Eye (tissue), 1 donor: ENCODE measurements at places on chromosomes 16 and 17.

GRCh38 chr17:63682441-63682840 lies 17.5 kb downstream of the LIMD2 start:
- DNase-seq: no peak

- DNase-seq: no peak
Measured at GRCh38 chr16:86293906-86294305, 216.4 kb upstream of the FOXF1 start.

- no peak for DNase-seq
Measured at GRCh38 chr17:8384801-8385378, 1.9 kb upstream of the RPL26 start.

DNA sequence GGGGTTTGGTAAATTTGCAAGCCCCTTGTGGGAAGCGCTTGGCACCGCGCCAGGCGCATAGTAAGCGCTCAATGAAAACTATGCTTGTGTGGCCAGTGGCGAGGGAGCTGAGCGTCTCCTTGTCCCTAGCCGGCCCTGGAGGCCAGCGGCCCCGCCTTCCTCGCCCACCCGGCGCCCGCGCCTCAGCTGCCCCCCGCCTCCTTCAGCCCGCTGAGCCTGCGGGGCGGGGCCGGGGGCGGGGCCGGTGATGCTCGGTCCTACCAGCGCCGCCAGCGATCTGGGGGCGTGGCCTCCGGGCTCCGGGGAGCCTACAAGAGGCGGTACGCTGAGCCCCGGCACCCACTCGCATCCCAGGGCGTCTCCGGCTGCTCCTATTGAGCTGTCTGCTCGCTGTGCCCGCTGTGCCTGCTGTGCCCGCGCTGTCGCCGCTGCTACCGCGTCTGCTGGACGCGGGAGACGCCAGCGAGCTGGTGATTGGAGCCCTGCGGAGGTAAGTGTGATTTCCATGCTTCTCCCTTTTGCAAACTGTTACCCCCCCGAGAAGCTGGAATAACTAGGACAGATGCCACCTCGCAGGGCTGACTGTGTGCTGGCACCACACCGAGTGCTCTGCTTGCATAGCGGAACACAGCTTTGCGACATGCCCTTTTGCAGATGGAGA lies at the start of gene CRISPLD2:
Gene CRISPLD2 (plus strand): TSS at position 342 of the 661 bp plus-strand sequence. CDS start 18,511 bp downstream, outside the sequence.
- peak; percentile 97 for DNase-seq

DNA sequence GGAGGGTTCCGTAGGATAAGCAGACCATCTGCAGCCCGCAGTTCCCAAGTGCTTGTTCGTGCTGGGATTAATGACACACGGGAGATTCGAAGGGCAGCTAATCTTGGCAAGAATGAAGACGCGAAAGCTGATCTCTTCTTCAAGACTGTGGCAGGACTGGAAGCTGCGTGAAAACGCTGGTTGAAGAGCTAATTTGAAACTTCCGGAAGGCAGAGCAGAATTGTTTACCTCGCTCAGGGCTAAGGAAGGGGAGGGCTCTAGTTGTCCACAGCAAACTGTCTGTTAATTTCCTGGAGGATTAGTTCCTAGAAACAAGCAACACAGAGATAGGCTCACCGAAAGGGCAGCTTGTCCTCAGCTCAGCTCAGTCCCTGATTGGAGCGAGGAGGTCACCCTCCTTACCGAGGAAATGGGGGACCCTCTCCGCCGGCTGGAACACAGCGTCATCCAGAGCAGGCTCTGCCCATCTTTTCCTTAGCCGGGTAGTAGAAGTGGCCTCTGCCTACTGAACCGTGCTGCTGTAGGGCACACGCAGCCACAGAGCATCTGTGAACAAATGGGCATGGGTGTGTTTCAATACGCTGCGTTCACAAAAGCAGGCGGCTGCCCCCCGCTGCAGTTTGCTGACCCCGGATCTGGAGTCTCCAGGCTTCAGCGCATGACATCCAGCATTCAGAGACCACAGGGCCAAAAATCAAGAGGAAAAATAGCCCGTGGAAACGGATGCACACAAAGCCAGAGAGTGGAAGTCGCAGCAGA lies 16.7 kb upstream of the BAIAP2 start:
- peak; percentile 82 for DNase-seq

- DNase-seq: peak; percentile 85
Measured at GRCh38 chr17:47733047-47733673, at the start of gene TBX21. Gene TBX21, plus strand, starts transcription at chr17:47733236. Its CDS starts 219 bp downstream, at chr17:47733455.

GRCh38 chr17:41417127-41417526 lies 7.3 kb downstream of the KRT37 start:
- DNase-seq: no peak
